Stimulated activated CD8-positive, alpha-beta memory T cell treated with anti-CD3 and anti-CD28 coated beads, Interleukin-7, amount 100 ng/mL, for 24 hours (primary cell): ENCODE measurements at places on chromosomes 13 and 19.

- peak; percentile 28 for DNase-seq
Observed at GRCh38 chr13:42574435-42575311, 721 bp downstream of the TNFSF11 start.

GRCh38 chr13:46334035-46334822, 52.8 kb downstream of the RUBCNL start:
- no peak for DNase-seq

GRCh38 chr13:66322193-66322740, 907.9 kb downstream of the PCDH9 start:
- no peak for DNase-seq

DNA sequence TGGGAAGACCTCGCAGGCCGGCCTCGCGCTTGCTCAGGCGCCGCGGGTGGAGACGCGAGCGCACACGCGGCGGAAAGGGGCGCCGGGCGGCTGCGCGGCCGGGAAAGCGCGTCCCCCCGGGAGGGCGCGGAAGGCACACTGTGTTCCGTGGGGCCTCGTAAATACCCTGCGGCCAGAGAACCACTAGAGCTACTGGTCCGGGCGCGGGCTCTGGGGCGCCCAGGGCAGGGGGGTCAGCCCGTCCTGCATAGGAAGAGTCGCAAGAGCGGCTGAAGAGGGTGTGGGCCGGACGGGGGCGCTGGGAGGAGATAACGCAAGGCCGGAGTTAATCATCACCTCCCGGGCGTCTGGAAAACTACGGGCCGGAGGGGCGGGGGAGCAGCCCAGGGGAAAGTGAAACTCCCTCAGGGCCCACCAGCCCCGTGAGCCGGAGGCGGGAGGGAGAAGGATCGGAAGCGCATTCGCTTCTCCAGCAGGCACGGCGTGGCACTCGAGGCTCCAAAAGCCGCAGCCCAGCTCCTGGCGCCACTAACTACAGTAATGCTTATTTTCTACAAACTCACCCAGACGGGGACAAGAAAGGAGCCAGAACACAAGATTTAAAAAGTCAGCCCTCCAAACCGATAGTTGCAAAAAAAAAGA, 1.1 kb upstream of the WBP4 start:
- DNase-seq: peak; percentile 70

GRCh38 chr19:38516802-38517201, 83.3 kb downstream of the RYR1 start:
- no peak for DNase-seq

GRCh38 chr19:50601407-50602088, 33.3 kb upstream of the LRRC4B start:
- DNase-seq: no peak

DNA sequence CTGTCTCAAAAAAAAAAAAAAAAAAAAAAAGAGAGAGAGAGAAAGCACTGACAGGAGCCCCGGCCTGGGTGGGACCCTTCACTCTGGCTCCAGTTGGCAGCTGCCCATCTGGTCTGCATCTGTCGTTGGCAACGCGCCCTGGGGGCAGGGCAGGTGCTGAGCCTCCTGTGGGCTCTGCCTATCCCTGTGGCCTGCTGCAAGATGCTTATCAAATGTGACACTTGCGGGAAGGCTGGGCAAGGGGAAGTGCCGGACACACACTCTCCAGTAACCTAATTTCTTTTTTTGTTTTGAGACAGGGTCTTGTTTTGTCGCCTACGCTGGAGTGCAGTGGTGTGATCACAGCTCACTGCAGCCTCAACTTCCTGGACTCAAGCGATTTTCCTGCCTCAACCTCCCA, 10.7 kb upstream of the KPTN start:
- DNase-seq: no peak

DNA sequence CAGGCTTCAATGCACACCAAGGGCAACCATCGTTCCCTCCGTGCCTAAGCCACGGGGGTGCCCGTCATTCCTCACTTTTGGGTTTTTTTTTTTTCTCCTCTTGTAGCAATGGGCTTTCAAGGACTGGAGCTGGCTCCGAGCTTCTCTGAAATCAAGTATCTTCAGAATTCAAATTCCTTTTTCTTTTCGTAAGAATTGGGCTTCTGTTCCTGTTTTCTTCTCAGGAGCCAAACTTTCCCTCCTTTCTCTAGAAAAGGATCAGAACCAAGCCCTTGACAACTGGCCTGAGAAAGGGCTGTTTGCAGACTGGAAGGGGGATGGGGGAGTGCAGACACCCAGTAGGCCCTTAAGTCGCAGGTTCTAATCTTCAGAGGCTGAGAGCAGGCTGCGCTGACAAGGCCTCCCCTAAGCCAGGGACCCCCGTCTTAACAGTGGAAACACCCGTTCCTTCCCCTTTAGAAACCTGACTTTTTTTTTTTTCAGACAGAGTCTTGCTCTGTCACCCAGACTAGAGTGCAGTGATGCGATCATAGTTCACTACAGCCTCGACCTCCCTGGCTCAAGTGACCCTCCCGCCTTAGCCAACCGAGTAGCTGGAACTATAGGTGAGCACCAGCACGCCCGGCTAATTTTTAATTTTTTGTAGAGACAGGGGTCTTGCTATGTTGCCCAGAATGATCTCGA, 51.6 kb downstream of the RFX2 start:
- no peak for DNase-seq

DNA sequence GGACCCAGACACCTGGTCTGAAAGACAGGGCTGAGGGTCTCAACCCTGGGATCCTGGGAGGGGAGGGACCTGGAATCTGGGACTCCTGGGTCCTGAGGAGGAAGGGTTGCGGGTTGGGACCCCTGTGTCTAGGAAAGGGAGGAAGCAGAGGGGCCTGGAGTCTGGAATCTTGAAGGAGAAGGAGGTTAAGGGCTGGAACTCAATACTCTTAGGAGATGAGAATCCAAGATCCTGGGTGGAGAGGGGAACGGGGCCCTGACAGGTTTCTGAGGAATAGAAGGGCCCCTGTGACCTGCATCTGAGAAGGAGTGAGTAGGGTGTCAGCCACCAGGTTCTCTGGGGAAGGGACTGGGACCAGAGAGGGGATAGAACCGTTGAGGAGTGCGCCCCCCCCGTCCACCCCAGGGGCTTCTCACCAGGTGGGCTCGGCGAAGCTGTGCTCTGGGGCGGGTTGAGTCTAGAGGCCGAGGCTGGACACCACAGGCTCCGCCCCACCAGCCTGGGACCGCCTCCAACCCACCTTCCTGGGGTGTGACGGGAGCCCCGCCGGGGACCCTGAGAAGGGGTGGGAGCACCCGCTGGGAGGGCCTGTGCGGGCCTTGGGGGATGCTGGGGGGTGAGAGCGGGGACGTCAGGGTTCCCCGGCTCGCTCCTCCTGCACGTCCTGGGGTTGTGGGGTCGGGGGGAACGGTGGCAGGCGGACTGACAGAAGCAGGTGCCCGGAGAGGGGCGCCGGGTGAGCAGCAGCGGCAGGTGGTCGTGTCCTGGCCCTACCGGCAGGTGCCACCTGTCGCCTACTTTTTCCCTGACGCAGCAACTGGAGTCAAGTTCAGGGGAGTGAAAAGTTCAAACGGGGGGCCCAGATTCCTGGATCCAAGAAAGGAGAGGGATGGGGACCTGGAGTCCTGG, at the start of gene MAMSTR:
Gene MAMSTR, minus strand, starts transcription at position 463 of the 909 bp plus-strand sequence. CDS start 694 bp downstream, outside the sequence.
- DNase-seq: no peak

DNA sequence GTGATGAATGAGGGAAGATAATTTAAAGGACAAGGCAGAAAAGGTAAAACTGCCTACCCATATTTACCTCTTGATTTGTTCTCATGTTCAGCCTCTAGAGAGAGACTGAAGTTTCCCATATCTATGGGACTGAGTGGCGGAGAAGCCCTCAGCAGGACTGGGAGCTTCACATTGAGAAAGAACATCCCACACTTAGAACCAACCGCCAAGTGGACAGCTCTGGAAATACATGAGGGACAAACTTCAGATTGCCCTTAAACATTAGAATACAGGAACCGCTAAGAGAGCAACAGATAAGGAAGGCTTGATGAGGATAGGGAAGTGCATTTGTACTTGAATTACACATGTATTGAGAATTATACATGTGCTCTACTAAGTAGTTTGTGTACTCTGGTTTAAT, 316.0 kb upstream of the MIR17HG start:
- DNase-seq: no peak

DNA sequence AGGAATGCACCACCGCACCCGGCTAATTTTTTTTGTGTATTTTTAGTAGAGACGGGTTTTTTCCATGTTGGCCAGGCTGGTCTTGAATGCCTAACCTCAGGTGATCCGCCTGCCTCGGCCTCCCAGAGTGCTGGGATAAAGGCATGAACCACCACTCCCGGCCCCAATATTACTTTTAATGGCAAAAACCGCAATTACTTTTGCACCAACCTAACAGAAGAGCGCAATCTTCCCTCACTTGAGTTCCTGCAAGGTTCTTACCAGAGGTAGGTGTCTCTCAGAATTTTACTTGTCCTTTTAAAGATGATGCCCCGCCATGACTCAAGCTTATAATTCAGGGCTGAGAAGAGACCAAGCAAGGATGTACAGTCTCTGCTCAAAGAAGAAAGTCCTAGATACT, 1774.1 kb upstream of the PCDH20 start:
- no peak for DNase-seq

DNA sequence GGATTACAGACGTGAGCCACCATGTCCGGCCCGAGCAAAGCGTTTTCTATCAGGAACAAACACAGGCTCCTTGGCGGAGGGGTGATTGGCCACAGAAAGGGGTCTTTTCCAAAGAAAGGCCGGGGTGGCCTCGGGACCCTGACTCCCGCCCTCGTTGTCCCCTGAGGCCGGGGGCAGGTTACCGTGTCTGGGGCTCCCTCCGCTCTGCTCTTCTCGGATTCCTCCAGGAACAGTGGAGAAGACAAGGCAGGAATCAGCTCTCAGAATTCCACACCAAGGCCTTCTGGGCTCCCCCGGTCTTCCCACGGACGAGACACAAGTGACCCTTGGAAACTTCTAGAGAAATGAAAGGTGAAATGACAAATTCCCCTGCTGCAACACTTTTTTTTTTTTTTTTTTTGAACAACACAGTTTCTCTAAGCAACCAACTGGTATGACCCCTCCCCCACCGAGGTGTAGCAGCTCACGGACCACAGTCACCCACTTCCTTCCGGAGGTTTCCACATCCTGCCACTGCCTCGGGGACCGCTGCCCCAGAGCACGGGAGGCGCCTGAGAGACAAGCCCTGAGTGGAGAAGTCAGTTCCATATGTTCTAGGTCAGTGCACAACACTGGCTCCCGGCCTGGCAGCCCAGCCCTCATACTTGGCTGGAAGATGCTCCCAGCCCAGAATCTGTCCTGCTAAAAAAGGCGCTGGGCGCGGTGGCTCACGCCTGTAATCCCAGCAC, 11.0 kb downstream of the MOB3A start:
- peak; percentile 83 for DNase-seq

DNA sequence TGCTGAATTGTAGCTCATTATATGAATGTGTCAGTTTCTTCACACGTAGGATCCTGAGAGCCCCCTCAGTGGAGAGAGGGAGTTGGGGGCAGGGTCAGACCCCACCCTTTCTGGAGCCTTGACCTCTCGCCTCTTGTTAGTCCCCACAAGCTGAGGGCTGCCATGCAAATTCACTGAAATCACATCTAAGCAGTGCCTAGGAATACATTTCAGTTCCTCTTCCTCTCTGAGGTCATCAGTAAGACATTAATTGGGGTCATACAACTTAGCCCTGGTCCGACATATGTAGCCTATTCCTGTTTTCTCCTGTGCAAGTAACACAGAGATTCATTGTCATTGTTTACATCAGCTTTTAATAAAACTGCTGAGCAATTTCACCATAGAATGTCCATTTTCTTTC, 30.0 kb downstream of the MYO9B start:
- no peak for DNase-seq

DNA sequence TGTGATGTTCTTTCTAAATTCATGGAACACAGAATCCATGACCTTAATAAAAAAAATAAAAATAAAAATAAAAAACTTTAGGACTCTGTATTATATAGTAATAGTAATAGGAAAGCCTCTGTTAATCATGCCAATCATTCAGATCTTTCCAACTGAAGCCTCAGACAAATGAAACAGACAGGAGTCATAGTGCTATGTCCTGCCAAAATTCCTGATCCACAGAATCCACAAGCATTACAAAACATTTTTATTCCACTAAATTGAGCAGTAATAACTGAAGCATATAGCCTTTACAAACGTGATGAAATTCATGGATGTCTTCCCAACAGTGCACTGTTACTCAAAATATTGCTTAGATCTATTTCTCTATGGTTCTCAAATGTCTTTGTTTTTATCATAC, 820.6 kb upstream of the PCDH9 start:
- DNase-seq: no peak

- peak; percentile 20 for DNase-seq
Observed at GRCh38 chr13:74575729-74576125, 441.5 kb upstream of the KLF12 start.

- no peak for DNase-seq
Observed at GRCh38 chr13:51618626-51619025, 34.4 kb downstream of the WDFY2 start.
